ENCODE measurements at places on chromosomes 4 and X. TPM values are rescaled to one million over a fixed set of nuclear protein-coding genes. Genes with fewer than 3 reads are reported as not detected.

DNA sequence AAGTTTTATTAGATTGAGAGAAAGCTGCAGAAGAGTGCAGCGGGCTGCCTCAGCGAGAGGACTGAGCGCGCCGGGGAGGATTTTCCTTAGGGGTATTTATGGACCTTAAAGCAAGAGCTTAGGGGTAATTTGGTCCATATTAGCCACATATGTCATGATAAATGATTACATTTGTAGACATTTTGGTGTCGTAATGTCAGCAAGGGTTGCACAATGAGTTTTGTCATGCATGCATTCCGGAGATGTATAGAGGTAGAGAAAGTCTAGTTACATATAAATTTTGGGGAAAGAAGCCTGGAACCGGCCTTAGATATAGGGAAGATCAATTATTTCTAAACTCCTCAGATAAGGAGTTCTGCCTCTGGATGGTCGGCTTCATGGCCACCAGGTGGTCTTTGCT, 10.0 kb downstream of the MGST2 start:
- peaks cover 7% of the 10 kb centered on the region for H3K4me1 ChIP-seq
- H3K27ac ChIP-seq = no peak overlapping the region
- no peaks in the 10 kb centered on the region for H3K27me3 ChIP-seq
- DNase-seq = no peak
- no peaks in the 10 kb centered on the region for H3K36me3 ChIP-seq

DNA sequence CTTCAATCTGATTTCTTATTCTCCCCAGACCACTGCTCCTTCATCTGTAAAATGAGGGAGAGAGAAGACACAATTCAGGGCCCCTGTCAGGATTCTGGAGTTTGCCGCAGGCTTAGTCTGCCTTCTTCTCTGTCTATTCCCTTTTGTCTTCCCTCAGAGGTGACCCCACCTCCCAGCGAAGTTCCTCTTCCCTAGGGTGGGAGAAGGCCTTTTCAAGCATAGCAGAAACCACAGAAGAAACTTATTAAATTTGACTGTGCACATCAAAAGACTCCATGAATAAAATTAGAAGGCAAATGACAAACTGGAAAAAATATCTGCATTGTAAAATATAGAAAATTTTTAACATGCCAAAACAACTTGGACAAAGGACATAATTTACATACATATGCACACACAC, 148.8 kb downstream of the HNRNPD start:
- no peaks in the 10 kb centered on the region for H3K27me3 ChIP-seq
- H3K27ac ChIP-seq = peak overlapping the region; percentile 65
- peaks cover 13% of the 10 kb centered on the region for H3K36me3 ChIP-seq
- no peak overlapping the region for H3K4me3 ChIP-seq
- H3K4me1 ChIP-seq = peaks cover 54% of the 10 kb centered on the region

DNA sequence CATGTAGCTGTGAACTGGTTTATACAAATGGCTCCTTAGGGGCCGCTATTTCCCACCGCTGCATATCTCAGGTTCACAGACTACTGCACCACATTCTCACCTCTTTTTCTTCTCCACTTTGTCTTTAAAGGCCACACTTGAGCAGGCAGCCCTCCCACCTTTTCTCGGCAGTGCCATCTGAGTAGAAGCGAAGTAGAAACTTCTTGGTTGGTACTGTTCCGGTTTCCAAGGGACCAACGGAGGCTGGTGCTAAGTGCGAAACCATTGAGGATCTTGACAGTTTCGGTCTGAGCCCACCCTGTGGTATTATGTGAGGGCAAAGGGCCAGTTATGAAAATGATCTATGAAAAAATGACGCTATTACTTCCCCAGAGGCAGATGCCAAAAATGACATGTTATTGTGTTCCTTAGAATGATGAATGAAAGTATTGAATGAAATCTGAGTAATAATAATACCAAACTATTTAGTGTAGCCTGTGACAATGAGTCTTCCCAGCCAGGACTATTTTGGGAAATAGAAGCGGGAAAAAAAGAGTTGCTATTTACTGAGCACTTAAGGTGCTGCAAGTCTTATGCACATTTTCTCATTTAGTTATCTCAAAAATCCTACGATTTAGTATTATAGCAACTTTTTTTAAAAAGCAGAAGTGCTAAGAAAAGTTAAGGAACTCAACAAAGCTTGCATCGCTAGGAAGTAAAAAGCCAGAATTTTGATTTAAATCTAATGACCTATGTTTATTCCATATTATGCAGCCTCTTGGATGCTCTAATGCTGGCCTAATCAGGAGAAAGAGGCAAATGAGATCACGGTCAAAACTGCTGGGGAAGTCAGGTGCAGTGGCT, 29.6 kb upstream of the CHRNA9 start:
- no peaks in the 10 kb centered on the region for H3K4me1 ChIP-seq
- H3K36me3 ChIP-seq = no peaks in the 10 kb centered on the region
- no peak overlapping the region for H3K27ac ChIP-seq
- no peak for DNase-seq
- no peak overlapping the region for H3K4me3 ChIP-seq

- H3K4me1 ChIP-seq = no peaks in the 10 kb centered on the region
- DNase-seq = no peak
- H3K27me3 ChIP-seq = no peaks in the 10 kb centered on the region
Observed at GRCh38 chr4:103645991-103646390, 73.8 kb downstream of the TACR3 start.

SMIM10 gene
- 1.8 TPM for total RNA-seq

RHOXF2B gene
- not detected for total RNA-seq

- peaks cover 44% of the 10 kb centered on the region for H3K4me1 ChIP-seq
- no peaks in the 10 kb centered on the region for H3K36me3 ChIP-seq
- no peaks in the 10 kb centered on the region for H3K27me3 ChIP-seq
Observed at GRCh38 chrX:37314531-37314930, 34.6 kb upstream of the PRRG1 start.

GPRASP2 gene
- 9.0 TPM for total RNA-seq

C4orf51 gene
- not detected for total RNA-seq

DNA sequence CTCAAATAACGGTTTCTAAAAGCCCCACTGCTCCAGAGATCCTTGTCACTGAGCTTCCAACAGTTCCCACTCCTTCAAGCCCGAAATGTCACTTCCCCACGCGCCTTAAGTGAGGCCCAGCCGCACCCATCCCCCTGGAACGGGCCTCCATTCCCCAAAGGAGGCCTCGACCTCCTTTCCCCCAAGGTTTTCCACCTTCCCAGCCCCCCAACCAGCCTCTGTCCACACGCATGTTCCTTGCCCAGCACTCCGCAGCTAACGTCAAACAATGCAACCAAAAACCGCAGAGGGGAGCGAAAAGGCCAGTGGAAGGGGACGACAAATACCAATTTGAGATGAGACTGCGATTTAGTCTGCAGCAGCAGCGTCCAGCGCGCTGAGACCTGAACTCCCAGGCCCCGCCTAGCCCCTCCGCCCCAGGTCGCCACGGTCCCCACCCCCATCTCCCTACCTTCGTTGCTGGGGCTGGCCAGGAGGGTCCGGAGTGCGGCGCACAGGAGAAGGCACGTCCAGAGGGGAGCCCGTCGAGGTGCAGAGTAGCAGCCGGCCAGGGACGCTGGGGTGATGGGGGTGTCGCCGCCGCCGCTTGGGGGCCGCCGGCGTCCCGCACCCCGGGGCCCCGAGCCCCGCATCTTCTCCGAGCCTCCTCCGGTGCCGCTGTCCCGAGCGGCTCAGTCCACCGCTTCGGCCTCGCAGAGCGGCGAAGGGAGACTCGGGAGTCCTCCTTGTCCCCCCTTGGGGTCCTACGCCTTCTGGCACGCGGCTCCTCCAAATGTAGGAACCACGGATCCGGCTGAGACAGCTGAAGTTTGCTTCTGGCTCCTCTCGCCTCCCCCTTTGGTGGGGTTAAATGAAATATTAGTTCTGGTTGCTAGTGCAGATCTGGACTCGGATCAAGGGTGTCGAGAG, 924 bp downstream of the EPHA5 start:
- DNase-seq = no peak
- H3K36me3 ChIP-seq = no peaks in the 10 kb centered on the region
- no peaks in the 10 kb centered on the region for H3K4me1 ChIP-seq
- H3K27ac ChIP-seq = no peak overlapping the region
- H3K27me3 ChIP-seq = no peaks in the 10 kb centered on the region
- H3K4me3 ChIP-seq = no peak overlapping the region

ANXA10 gene
- total RNA-seq = 58.3 TPM

DNA sequence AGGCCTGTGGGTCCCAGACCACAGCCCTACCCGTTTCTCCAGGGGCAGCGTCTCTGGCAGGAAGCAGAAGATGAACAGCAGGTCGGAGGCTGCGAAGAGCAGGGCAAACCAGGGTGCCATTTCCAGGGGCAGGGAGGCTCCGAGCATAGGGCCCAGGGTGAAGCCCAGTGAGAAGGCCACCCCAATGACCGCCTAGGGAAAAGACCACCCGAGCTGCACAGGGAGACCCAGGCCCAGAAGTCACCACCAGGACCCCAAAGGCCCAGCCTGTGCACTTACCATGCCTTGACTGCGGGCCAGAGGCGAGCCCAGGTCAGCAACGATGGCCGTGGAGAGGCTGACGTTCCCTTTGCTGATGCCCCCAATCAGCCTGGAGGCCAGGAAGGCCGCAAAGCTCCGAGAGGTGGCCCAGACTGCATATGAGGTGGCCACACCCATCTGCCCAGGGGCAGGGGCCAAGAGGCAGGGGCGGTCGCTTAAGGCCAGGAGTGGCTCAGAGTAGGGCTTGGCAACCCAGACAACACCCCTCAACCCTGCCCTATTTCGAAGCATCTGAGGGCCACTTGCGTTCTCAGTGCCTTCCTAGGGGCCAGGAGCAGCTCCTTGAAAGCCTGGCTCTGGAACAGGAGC, 30.8 kb downstream of the NOP14 start:
- H3K36me3 ChIP-seq = peaks cover 56% of the 10 kb centered on the region
- no peak for DNase-seq
- peaks cover 17% of the 10 kb centered on the region for H3K4me1 ChIP-seq
- no peaks in the 10 kb centered on the region for H3K27me3 ChIP-seq
- H3K4me3 ChIP-seq = no peak overlapping the region

GRCh38 chrX:109268340-109268739, 213.5 kb downstream of the GUCY2F start:
- peaks cover 47% of the 10 kb centered on the region for H3K4me1 ChIP-seq
- peak overlapping the region; percentile 48 for H3K27ac ChIP-seq
- H3K4me3 ChIP-seq = no peak overlapping the region
- peak; percentile 30 for DNase-seq
- H3K36me3 ChIP-seq = peaks cover 4% of the 10 kb centered on the region

DNA sequence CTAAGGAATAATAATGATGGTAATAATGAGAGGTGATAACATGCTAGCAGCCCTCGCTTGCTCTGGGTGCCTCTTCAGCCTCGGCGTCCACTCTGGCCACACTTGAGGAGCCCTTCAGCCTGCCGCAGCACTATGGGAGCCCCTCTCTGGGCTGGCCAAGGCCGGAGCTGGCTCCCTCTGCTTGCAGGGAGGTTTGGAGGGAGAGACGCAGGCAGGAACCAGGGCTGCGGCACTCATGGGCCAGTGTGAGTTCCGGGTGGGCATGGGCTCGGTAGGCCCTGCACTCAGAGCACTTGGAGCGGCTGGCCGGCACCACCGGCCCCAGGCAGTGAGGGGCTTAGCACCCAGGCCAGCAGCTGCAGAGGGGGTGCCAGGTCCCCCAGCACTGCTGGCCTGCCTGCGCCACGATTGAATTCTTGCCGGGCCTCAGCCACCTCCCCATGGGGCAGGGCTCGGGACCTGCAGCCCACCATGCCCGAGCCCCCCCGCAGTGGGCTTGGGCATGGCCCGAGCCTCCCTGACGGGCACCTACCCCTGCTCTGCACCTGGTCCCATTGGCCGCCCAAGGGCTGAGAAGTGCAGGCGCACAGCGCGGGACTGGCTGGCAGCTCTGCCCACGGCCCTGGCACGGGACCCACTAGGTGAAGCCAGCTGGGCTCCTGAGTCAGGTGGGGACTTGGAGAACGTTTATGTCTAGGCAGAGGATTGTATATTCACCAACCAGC, 7.1 kb upstream of the ADH1C start:
- H3K4me3 ChIP-seq = no peak overlapping the region
- no peak overlapping the region for H3K27ac ChIP-seq
- DNase-seq = no peak

- DNase-seq = no peak
- H3K27me3 ChIP-seq = no peaks in the 10 kb centered on the region
- H3K36me3 ChIP-seq = peaks cover 10% of the 10 kb centered on the region
- peaks cover 34% of the 10 kb centered on the region for H3K4me1 ChIP-seq
Observed at GRCh38 chr4:184804621-184805020, 21.1 kb downstream of the ACSL1 start.

- no peaks in the 10 kb centered on the region for H3K27me3 ChIP-seq
- no peak overlapping the region for H3K27ac ChIP-seq
- no peak for DNase-seq
- no peak overlapping the region for H3K4me3 ChIP-seq
- no peaks in the 10 kb centered on the region for H3K36me3 ChIP-seq
Observed at GRCh38 chr4:172826861-172827260, 341.8 kb upstream of the GALNT7 start.

DNA sequence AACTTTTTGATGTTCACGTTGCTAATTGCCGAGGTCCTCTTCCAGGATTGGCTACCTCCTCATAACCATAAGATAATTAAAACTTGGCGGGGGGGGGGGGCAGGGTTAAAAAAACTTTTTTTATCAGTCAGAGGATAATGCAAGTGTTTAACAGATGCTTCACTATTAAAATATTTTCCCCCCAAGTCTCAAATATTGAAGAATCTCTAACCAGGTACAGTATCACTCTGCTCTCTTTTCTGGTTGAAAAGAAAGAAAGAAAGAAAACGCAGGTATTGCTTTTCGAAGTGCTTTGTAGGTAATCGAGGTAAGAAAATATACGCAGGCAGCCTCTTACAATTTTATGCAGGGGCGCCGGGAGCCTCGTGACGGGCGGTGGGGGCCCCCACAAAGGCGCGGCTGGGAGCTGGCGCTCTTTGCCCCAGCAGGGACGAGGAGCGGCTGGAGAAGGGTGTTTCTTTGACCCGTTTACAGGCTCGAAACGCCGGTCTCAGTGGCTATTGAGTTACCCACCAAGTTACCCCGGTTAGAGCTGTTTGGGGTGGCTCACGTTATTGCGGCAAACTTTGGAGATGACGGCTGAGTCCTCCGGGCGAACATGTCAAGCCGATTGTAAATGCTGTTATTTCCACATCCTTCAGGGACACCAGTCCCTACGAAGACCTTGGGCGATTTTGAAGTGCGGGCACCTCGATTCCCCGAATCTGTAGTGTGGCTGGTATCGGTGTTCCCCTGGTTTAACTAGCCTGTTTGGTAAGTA, 477 bp upstream of the HAND2 start:
- no peaks in the 10 kb centered on the region for H3K27me3 ChIP-seq
- H3K4me3 ChIP-seq = peak overlapping the region; percentile 69
- H3K36me3 ChIP-seq = peaks cover 6% of the 10 kb centered on the region
- no peaks in the 10 kb centered on the region for H3K4me1 ChIP-seq
- H3K27ac ChIP-seq = no peak overlapping the region

- no peak for DNase-seq
- H3K27me3 ChIP-seq = no peaks in the 10 kb centered on the region
- no peaks in the 10 kb centered on the region for H3K36me3 ChIP-seq
- no peak overlapping the region for H3K4me3 ChIP-seq
Observed at GRCh38 chr4:3360777-3361176, 68.0 kb downstream of the RGS12 start.
